ENCODE measurements at places on chromosomes 7 and 10. TPM values are rescaled to one million over a fixed set of nuclear protein-coding genes. Genes with fewer than 3 reads are reported as not detected.

DNA sequence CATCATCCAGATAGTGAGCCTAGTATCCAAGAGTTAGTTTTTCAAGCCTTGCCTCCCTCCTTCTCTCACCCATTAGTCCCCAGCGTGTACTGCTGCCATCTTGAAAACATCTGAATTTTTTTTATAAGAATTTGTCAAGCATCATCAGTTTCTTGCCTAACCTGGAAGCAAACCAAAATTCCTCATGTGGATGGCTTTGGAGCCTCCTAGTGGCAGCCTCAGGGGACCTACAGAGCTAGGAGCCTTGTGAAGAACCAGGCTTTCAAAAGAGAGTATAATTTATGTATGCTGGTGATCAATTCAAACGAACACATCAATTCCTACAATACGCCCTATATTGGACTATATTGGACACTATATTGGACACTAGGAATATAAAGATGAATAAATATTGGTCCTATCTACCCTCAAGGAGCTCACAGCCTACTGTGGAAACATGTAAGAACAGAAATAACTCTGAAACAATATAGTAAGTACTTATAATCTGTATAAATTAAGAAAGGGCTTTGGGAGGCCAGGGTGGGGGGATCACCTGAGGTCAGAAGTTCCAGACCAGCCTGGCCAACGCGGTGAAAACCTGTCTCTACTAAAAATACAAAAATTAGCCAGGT is 63.4 kb downstream of the HPSE2 start:
- peak; percentile 72 for DNase-seq

- no peak for DNase-seq
Observed at GRCh38 chr10:124886195-124886594, 55.7 kb upstream of the ZRANB1 start.

DNA sequence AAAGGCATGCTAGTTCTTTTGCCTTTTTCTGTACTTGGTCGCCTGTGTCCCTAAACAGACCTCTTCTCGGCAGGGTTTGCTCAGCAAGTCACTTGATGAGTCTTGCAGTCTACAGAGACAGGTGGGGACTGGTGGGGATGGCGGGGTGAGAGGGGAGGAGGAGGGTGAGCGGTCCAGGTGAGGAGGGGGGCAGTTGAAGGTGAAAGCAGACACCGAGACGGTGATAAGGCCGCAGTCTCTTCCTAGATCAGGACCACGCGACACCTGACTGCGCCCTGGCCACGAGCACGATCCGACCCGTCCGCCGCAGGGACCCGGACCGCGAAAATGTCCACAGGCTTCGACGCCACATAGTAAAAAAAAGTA is 566 bp downstream of the ASNS start:
- no peak for DNase-seq

- DNase-seq, result no peak
Observed at GRCh38 chr10:59967079-59967478, 60.7 kb upstream of the CCDC6 start.

GRCh38 chr7:139526578-139527544 is 3.4 kb downstream of the CLEC2L start:
- no peak for DNase-seq

Gene TBXAS1
- 4.4 TPM for polyA plus RNA-seq

Gene AMPH
- 0.05 TPM for polyA plus RNA-seq

All from SK-N-SH (cell line).